ENCODE measurements at places on chromosomes 4 and X.

- DNase-seq, result no peak
Observed at GRCh38 chrX:72554448-72555140, 18.0 kb downstream of the HDAC8 start.

- DNase-seq, result no peak
Observed at GRCh38 chr4:10947898-10948297, 263.3 kb upstream of the CLNK start.

DNA sequence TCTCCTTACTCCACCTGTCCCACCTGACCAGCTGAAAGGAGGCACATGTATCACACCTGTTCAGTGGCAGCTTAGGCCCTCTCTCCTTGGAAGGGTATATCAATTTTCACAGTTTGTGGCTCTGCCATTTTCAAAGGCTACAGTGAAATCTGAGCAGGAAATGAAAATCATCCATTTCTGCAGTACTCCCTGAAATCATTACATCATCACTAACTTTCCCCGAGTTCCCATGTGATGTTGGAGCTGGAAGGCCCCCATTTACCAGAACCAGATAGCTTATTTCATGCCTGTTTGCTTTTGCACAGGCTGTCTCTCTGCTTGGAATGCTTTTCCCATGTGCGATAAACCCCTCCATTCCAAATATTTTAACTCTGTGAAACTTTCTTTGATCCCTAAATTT, 31.0 kb upstream of the STX18 start:
- DNase-seq, result no peak

- DNase-seq, result no peak
Observed at GRCh38 chr4:106323119-106323518, 6.8 kb downstream of the AIMP1 start.

DNA sequence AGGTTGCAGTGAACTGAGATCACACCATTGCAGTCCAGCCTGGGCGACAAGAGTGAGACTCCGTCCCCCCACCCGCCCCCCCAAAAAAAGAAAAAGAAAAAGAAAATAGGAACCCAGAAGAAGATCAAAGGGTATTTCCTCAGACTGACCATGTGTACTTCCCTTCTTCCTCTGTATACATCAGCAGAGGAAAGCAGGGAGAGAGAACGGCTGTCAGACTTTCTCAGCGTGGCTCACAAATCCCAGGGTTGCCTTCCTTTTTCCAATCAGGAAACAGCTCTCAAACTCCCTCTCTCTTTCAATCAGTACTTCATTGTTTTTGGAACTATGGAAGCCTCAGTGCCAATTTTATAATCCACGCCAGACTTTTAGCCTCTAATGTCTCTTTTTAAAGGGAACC, 59.1 kb downstream of the CHRNA9 start:
- DNase-seq, result no peak

- no peak for DNase-seq
Observed at GRCh38 chr4:18914182-18914581, 892.6 kb upstream of the LCORL start.

GRCh38 chrX:134679221-134679620, 20.9 kb upstream of the PLAC1 start:
- no peak for DNase-seq

DNA sequence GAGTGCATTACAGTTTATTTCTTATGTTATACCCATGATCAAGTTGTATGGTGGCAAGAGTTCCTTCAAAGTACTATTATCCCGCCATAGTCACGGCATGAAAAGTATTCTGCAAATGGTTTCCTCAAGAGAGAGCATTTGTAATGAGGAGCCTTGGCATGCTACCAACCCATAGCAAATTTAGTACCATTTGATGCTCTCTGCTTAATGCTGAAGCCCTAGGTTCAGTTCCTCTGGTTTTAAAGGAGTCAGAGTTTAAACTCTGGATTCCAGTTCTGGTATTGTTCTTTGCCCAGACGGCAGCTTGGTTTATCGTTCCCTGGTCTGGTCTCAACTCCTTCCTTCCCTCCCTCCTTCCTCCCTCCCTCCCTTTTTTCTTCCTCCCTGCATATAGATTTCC, 371.3 kb downstream of the BMPR1B start:
- DNase-seq, result no peak

DNA sequence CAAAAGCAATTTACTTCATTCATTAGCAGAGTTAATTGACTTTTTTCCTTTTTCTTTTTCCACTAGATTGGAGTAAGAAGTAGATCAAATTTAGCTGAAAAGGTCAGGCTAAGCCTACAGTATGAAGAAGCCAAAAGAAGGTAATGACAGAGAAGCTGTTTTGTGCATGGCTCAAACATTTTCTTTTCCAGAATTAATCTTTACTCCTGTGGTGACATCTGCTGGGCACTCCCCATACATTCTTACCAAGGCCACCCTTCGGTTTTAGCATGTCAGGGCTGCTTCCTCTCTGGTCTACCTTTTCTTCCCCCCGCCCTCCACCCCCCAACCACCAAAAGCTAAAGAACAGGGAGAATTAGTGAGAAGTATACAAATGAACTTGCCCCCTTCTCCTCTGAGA, 70.2 kb downstream of the CLDN22 start:
- peak; percentile 19 for DNase-seq

- DNase-seq, result no peak
Observed at GRCh38 chrX:53704294-53704693, 17.8 kb upstream of the HUWE1 start.

GRCh38 chr4:91488946-91489345, 814.8 kb upstream of the GRID2 start:
- DNase-seq, result no peak

DNA sequence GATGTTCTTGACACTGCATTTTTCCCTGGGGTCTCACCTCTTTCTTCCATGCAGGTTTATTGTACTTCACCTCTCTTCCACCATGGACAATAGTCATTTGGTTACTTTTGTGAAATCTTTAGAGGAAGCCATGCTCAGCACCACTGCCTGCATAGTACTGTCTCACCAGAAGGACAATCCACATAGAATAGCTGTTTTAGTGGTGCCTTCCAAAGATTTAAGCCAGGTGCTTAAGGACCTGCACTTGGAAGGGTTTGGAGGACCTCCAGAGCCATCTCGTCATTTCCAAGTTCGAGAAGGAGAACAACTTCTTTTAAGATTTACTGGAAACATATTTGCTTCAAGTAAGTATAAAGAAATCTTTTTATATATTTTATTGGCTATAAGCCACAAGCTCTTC, 26.7 kb downstream of the DTHD1 start:
- no peak for DNase-seq

DNA sequence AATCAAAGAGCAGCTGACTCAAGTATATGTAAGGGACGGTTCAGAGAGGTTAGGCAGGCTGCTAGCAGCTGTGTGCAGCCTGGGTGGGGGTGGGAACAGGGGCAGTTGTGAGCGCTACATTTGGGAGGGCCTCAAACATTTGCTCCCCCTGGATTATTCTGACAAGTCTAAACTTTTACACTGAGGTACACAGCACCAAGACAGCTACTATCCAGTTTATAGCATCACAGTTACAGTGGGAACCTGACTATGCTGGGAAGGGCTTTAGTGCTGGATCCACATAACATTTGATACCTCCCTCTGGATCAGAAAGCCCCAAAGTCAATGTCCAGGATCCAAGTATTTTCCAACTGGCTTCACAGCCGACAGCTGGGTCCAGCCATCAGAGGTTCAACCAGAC, 55.8 kb upstream of the GIMD1 start:
- no peak for DNase-seq

- peak; percentile 16 for DNase-seq
Observed at GRCh38 chrX:131985526-131986049, 37.5 kb upstream of the STK26 start.

DNA sequence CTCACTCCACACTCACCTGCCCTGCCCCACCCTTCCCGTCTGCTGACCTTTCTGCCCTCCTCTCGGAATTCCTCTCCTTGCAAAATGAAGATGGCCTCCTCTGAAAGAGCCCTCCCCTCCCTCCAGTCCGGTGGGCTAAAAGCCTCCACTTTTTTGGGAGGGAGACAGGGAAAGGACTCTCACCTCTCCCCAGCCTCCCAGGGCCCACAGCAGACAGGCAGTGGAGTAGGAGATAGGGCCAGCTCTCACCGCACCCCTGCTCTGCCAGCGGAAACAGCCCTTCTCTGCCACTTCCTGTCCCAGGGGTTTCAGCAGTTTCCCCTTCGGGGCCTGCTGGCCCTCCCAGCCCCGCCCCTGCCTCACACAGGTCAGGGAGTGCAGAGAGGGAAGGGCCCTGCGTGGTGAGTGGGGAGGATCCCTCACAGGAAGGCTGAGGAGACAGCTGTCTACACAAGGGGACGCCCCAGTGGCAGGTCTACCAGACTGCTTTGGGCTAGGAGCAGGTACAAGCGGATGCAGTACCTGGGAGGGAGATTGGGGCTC, 18.2 kb downstream of the ELF4 start:
- DNase-seq, result peak; percentile 80

GRCh38 chr4:55747793-55748192, 71.8 kb upstream of the EXOC1L start:
- no peak for DNase-seq

DNA sequence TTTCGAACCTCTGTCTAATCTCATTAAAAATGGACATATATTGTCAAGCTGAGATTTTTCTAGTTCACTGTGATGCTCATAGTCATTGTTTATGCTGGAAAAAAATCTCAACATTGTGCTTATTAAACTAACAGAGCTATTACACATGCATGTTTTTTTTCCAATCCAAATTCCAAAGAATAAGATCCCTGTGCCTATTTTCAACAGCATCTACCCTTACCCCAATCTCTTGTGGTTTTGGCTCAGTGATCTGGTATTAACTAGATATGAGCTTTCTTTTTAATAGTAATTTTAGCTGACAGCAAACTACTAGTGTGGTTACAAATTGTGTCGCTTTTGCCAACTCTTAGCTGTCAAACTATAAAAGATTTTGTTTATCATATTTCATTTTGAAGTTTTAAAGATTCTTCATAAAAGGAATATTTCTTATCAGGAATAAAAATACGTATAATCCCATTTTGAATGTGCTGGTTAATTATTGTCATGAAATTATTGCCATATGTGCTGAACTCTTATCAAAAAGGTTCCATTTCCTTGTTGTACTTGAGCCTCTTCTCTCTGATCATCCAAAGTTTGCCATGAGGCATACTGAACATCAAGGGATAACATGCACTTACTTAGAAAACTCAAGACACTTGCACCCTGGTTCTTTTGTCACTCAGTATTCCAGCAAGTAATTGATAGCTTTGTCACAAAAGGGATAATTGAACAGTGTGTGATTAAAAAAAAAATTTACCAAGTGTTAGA, 241.2 kb downstream of the ARHGAP24 start:
- DNase-seq, result no peak

- DNase-seq, result no peak
Observed at GRCh38 chr4:185559915-185560281, 24.6 kb upstream of the PDLIM3 start.

DNA sequence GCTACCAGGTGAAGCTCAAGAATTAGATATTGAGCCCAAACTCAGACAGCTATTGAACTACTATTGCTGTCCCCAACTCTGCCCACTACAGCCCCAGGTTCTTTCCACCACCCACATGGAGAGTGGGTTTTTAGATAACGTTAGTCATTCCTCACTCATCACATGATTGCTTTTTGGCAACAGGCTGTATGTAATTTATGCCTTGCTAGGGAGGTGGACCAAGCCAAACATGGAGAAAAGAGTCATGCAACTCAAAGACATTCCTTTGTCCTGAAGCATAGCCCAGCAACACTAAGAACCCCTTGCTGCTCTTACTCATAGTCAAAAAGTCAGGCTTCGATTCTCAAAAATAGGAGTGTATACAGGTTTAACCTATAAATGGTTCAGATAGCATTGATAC, 275.9 kb upstream of the VCX3A start:
- DNase-seq, result no peak

GRCh38 chr4:43049326-43049725, 156.8 kb downstream of the GRXCR1 start:
- no peak for DNase-seq

GRCh38 chr4:99821918-99822503, 5.4 kb downstream of the DAPP1 start:
- no peak for DNase-seq

DNA sequence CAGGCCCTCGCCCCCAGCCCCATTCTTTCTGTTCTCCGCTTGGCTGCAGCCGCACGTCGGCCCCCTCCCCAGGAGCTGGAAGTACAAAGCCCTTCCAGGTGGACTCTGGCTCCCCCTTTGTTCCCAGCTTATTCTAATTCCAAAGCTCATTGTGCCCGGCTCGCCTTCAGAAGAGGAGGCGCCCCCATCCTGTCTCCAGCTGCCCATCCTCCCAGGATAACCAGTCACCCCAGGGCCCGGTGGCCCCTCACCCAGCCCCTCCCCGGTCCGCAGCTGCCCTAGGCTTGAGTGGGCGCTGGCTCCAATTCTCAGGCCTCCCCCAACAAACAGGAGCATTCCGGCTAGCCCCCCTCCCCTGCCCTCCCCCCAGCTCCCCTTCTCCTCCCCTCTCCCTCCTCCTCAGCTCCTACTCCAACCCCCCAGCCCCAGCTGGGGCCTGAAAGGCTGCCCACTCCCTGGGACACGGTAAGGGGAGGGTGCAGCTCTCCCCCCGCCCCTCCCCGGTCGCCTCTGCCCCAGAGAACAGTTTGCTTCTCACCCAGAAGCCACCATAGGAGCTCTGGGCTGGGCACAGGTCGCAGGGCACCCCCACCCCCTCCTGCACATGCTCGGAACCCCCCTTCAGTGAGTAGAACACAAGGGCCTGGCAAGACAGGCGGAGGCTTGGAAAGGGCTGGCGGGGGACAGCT, 3.1 kb upstream of the SLC6A8 start:
- DNase-seq, result no peak

DNA sequence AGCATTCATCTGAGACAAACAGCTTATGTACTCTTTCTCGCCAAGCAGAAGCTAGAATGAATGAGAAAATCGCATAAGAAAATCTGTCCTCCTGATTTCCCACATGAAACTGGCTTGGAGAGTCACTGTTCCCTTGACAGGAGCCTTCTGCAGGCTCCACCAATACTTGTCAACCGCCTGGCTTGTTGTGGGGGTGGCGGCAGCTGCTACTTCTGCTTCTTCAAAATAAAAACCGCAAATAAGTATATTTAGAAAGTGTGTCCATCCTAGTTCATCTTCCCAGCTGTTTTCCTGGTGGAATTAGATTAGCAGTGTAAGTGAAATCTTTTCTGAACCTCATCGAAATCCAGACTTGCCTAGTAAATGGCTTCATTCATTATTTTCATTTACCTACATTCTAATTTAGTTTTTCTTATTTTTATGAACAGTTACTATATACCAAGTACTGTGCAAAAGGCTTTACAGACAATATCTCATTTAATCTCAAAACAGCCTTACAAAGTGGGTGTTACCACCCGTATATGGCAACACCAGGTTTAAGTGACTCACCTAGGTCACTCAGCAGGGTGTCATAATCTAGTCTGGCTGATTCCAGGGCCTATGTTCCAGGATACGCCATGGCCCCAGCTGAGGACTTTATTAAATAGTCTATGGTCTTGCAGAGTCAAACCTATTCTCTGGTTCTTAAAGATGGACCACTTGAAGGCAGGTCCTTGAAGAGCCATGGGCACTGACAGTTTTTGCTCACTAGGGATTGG, 104.6 kb upstream of the IGFBP7 start:
- DNase-seq, result no peak

DNA sequence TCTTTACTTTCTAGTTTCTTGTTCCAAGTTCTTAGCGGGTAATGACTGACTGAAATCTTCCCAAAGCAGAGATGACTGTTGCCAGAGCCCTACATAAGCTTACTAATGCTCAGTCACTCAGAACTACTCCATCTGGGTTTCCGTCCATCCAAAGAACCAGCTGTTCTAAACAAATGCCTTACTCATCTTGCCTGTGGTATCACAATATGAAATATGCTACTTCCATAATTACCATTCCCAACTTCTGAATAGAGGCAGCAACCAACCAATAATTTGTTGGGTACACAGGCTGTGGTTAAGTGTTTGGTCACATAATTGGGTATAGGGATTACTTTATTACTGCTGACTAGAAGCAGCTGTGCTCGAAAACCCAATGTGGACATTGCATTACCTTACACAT, 930.2 kb upstream of the DIAPH2 start:
- DNase-seq, result no peak

Data from stimulated activated CD4-positive, alpha-beta T cell treated with anti-CD3 and anti-CD28 coated beads, Interleukin-2, amount 100 ng/mL, for 24 hours (primary cell).